ENCODE measurements at places on chromosomes 7 and 10.

- DNase-seq = no peak
Measured at GRCh38 chr10:96470116-96470743, 43.5 kb downstream of the TLL2 start.

DNA sequence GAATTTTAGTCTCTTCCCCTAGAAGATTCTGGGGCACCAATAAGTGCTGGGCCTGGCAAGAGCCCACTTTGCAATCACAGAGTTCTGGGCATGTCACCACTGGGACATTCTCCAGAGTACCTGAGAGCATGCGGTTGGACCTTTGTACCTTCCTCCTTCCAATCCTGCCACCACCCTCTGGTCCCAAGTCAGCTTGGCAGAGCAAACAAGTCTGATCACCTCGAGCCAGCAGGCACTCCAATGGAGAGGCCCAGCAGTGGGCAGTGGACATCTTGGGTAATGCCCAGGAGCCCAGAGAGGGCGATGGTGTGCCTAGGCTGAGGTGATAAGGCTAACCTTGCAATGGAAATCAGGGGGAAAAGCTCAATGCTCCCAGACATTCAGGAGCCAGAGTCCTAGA, 43.4 kb downstream of the SH3PXD2A start:
- no peak for DNase-seq

DNA sequence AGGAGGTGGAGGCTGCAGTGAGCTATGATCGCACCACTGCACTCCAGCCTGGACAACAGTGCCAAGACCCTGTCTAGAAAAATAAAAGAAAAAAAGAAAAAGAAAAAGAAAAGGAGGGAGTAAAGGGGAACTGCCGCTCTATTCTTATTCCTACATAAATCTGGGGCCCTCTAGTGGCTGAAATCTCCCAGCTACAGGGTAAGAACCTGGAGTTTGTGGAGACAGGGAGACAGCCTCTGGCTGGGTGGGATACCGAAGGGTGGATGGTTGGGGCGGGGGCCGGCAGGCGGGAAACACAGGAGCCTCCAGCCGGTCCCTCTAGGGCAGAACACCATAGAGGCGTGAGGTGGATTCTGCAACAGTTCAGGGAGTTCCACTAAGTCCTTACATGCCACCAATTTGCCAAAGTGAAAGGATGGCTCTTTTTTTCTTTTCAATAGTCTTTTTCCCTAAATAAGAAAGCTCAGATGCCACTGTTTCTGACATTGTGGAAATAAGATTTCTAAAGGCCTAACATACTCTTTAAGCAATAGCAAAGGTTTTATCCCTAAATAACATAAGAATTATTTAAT, 117.3 kb downstream of the SVIL start:
- no peak for DNase-seq

- no peak for DNase-seq
Measured at GRCh38 chr10:91391920-91392319, 18.2 kb upstream of the HECTD2 start.

GRCh38 chr7:56256108-56256507, 139.9 kb upstream of the NUPR2 start:
- no peak for DNase-seq

GRCh38 chr10:76779796-76780301, 857.8 kb downstream of the KCNMA1 start:
- DNase-seq = no peak

- DNase-seq = no peak
Measured at GRCh38 chr10:124229201-124229988, 136.0 kb upstream of the CHST15 start.

DNA sequence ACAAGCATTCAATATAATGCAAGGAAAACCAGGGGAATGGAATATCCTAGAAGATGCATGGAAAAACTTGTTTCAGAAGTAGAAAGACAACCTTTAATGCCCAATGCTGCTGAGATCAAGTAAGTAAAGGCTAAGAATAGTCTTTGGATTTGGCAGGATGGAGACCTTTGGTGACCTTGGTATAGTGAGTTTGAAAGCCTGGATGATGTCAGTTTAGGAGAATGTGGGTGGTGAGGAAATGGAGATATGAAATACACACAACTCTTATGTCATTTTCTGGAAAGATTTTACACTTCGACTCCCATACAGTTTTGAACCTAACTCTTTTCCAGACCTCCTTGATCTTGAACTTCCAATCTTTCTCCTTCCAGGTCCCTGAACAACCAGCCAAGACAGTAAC, 185.7 kb downstream of the TFEC start:
- no peak for DNase-seq

DNA sequence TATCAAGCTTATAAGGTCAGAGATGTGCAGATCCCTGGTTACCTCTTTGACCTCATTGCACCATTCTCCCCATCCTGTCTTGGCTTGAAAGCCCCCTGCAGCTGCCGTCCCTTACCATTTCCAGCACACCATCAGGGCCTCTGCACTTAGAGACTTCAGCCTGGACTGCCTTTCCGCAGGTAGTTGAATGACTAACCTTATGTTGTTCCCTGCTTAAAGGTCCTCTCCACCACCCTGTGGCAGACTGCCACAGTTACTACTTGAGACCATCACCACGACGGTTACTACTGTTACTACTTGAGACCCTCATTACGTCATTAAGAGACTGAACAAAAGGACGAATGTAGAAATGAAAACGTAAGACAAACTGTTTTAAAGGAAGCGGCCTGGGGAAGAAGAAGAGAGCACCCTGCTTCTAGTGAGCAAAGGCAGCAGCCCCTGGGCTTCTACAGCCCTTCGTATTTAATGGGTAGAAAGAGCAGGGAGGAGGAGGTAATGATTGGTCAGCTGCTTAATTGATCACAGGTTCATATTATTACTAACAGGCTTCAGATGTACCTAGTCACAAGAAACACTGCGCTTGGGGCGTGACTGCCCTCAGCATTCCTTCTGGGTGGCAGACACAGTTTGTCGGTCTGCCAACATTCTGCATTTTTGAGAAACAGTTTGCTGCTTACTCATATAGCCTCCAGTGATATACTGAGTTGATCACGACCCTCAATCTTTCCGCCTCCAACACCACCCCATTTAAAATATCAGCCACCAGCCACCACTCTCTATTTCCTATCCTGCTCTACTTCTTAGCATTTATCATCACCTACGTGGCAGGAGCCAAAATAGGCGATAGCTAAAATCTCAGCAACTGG, 74.1 kb upstream of the PARD3 start:
- no peak for DNase-seq

DNA sequence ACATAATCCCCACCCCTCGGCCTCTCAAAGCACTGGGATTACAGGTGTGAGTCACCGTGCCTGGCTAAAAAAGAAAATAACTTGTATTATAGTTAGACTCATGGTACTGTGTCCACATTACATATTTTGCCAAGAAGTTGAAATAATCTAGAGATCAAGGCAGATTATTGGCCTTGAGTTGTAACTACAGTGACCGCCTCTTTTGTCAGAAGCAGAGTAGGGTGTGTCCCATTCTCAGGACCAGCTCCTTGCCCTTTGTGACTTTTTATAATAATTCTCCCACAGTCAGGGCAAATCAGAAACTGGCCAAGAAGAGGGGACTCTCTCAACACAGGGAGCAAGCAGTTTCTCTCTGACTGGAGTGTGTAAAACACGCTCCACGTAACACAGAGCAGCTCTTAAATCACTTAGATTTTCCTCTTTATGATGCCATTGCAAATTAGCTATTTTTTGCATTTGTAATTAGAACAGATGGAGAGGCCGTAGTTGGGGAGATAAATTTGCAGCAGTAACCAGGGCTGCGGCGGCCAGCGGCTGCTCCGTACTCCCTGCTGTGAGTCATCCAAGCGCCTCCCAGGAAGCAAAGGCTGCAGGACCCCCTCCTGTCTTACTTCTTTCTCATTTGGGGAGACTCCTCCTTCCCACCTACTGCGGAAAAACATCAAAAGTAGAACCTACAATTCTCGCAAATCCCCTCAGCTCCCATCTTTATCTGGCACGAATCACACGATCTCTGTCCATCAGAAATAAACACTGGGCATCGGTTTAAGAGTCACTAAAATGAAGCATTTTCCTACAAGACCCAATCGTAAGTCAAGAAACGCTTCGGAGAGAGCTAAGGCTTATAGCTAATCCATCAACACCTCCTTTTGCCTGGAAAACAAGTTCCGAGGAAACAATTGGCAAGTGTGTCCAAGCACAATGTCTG, 32.1 kb upstream of the MSRB2 start:
- no peak for DNase-seq

DNA sequence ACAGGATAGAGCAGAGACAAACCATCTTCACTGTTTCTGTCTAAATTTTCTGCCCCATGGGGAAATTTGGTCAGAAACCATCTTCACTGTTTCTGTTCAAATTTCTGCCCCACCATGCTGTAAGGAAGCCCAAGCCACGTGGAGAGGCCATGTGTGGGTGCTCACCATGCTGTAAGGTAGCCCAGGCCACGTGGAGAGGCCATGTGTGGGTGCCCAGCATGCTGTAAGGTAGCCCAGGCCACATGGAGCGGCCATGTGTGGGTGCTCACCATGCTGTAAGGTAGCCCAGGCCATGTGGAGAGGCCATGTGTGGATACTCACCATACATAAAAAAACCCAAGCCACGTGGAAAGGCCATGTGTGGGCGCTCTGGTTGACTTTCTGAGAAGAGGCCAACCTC, 1088.7 kb upstream of the AUTS2 start:
- no peak for DNase-seq

DNA sequence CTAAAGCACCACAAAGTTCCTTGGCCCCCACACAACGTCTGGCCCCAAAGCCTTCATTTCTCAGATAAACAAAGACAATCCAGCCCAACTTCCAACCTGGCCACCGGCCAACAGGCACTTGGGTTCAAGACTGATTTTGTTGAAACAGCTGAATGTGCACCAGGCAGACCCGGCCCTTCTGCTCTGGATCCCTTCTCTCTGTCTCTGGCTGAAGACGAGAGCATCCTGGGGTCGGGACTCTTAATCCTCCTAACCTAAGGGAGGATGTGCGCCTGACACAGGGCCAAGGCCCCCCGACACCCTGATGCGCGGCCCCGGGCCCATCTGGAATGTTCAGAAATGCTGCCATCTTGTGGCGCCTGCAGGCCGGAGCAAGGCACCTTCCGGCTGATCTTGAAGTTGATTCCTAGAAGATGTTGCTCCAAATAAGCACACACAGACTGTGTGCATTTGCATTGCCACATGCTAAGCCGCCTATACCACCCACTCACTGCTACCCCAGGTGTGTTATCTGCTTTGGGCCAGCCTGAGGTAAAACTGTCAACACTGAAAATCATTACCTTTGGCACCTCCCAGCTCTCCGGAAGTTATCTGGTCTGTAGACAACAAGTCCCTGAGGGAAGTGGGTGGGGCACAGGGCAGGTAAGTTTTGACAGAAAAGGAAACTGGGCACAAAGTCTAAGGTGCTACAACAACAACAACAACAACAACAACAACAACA, 98.4 kb upstream of the HABP2 start:
- peak; percentile 73 for DNase-seq

GRCh38 chr10:45424668-45425404, 50.8 kb downstream of the ALOX5 start:
- DNase-seq = no peak

DNA sequence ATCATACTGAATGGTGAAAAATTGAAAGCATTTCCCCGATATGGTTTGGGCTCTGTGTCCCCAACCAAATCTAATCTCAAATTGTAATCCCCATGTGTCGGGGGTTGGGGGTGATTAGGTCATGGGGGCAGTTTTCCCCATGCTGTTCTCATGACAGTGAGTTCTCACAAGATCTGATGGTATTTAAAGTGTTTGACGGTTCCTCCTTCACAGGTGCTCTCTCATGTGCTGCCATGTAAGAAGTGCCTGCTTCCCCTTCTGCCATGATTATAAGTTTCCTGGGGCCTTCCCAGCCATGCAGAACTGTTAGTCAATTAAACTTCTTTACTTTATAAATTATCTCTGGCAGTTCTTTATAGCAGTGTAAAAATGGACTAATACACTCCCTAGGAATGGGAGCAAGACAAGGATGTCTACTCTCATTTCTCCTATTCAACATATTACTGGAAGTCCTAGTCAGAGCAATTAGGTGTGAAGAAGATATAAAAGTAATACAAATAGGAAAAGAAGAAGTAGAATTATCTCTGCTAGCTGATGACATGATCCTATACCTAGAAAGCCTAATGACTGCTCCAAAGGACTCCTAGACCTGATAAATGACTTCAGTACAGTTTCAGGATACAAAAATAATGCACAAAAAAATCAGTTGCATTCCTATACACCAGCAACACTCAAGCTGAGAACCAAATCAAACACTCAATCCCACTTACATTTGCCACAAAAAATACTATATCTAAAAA, 260.6 kb downstream of the RNLS start:
- DNase-seq = no peak

DNA sequence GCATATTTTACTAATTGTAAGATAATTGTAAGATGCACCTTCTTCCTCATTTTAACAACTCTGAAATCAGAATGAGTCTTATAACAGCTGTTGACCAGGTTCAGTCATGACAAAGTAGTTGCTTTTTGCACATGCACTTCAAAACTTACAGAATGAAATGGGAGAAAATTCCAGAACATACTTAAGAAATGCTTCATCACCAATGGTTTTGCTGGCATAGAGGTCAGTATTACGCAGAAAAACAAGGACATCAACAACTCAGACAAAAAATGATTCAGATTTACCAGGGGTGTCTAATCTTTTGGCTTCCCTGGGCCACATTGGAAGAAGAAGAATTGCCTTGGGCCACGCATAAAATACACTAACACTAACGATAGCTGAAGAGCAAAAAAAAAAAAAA, 13.3 kb downstream of the COL28A1 start:
- no peak for DNase-seq

- no peak for DNase-seq
Measured at GRCh38 chr7:137932881-137933269, 69.0 kb downstream of the CREB3L2 start.

- DNase-seq = no peak
Measured at GRCh38 chr7:4837041-4837802, 24.6 kb downstream of the PAPOLB start.

DNA sequence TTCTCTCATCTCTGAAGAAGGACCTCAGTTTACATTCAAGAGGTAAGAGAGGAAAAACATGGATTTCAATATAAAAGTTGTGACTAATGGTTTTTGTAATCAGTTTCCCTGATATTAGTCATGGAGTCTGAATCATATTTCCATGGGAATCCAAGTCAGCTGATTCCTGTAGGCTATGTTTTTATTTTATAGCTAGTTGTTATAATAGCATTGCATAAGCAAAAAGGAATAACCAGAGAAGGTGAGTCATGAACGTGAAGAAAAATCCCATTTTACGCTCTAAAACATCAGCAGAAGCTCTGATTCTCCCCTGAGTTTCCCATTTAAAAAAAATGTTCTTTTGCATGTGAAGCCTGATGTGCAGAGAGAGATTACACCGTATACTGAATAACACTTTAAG, 299.3 kb downstream of the SFMBT2 start:
- no peak for DNase-seq

DNA sequence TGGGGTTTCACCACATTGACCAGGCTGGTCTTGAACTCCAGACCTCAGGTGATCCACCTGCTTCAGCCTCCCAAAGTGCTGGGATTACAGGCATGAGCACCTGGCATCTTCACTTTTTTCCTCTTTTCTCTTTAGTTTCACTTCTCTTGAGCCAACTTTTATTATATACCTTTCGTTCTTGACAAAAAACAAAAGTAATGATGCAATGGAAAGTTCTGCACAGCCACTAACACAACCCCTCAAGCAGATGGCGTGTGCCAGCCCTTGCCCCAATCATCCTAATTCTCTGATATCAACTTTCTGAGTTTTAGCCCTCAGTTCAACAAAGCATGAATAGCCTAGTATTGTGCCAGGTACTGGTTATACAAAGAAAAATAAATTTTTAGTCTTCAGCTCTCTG, 223.6 kb downstream of the CHCHD3 start:
- no peak for DNase-seq

All from sciatic nerve (tissue), 2 donors.